ENCODE measurements at places on chromosomes 3 and 15. TPM values are rescaled to one million over a fixed set of nuclear protein-coding genes. Genes with fewer than 3 reads are reported as not detected.
A peak's percentile ranks its signal among the peaks of the same experiment; 100 is the strongest.

PPM1L gene
- total RNA-seq: 12.1 TPM

KY gene
- total RNA-seq: not detected

XCR1 gene
- not detected for total RNA-seq

DCLK3 gene
- total RNA-seq: 0.07 TPM

CD86 gene
- total RNA-seq: 0.33 TPM

DAZL gene
- total RNA-seq: not detected

SEC62 gene
- 104 TPM for total RNA-seq

CORO2B gene
- 1.00 TPM for total RNA-seq

GNAT1 gene
- total RNA-seq: 0.27 TPM

SPATA12 gene
- not detected for total RNA-seq

DNA sequence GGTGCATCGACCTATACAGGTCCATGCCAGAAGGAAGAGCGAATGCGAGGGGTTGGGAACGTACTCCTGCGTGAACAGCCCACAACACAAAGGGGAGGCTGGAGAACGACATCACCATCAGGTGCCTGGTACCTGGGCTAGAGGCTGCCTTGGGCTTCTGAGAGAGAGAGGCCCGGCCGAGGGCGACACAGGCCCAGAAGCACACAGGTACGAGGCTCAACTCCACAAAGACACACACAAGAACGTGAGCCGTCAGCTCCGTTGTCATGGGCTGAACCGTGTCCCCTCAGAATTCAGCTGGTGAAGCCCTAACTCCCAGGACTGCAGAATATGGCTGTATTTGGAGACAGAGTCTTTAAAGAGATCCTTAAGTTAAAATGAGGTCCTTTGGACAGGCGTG, 134.3 kb downstream of the ATP10A start:
- DNase-seq: no peak
- no peak overlapping the region for H3K27ac ChIP-seq
- no peaks in the 10 kb centered on the region for H3K4me1 ChIP-seq
- H3K27me3 ChIP-seq: peaks cover 7% of the 10 kb centered on the region

GRCh38 chr3:34683851-34684250, 885.4 kb downstream of the PDCD6IP start:
- H3K27ac ChIP-seq: no peak overlapping the region
- DNase-seq: peak; percentile 80
- H3K4me1 ChIP-seq: peaks cover 5% of the 10 kb centered on the region
- no peak overlapping the region for H3K4me3 ChIP-seq

DNA sequence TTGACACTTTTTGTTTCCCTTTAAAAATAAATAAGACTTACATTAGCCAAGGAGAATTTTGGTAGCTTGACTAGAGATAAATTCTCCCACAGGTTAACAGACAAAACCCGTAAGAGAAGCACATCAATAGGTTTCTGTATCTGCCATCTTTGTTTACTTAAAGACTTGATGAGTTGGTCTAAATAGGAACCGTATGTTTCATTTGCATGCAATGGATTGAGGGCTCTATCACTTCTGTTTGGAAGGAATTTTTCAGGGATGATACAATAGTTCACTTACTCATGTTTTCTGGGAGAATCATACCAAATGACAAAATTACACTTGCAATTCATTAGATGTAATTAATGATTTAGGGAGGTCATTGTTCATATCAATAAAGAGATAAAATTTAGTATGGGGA, 631.5 kb upstream of the NR2F2 start:
- no peaks in the 10 kb centered on the region for H3K4me1 ChIP-seq
- no peak for DNase-seq
- H3K4me3 ChIP-seq: no peak overlapping the region
- peaks cover 26% of the 10 kb centered on the region for H3K36me3 ChIP-seq
- no peak overlapping the region for H3K27ac ChIP-seq
- no peaks in the 10 kb centered on the region for H3K27me3 ChIP-seq

GRCh38 chr15:68646696-68647095, 67.9 kb downstream of the CORO2B start:
- peaks cover 7% of the 10 kb centered on the region for H3K27me3 ChIP-seq
- no peak overlapping the region for H3K27ac ChIP-seq
- DNase-seq: no peak
- no peak overlapping the region for H3K4me3 ChIP-seq
- no peaks in the 10 kb centered on the region for H3K36me3 ChIP-seq
- peaks cover 5% of the 10 kb centered on the region for H3K4me1 ChIP-seq

DNA sequence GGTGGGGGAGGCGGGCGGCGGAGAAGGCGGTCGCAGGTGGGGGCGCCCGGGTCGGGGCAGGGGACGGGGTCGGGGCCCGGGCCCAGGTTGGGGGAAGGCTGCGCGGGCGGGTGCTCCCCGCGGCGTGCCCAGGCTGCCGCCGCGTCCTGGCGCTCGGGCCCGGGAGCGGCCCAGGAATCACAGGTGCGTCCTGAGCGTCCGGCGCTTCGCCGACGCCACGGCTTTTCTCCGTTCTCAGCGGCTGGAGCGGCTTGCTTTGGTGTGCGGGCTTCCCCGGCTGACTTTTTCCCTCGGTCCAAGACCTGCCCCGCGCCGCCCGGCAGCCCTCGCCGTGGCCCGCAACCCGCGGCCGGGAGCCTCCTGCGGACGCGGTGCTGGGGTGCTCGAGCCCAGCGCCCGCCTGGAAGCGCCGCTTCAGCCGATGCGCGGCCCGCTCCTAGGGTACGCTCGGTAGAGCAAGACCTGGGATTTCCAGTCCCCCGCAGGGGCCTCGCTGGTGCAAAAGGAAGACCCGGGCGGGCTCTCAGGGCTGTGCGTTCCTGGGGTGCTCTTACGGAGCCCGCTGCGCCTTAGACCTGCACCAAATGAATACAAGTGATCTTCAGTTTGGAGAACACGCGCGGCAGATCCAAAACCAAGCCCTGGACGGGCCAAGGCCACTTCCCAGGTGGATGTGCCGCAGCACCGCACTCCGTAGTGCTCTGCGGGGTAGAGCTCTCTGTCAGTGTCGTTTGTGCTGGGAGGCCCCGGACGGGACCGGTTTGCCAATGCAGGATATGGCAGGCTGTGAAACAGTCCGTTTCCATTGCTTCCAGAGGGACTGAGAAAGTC, 639 bp downstream of the NIPA1 start:
- peaks cover 5% of the 10 kb centered on the region for H3K36me3 ChIP-seq
- peaks cover 6% of the 10 kb centered on the region for H3K4me1 ChIP-seq
- H3K27ac ChIP-seq: peak overlapping the region; percentile 66

- no peak overlapping the region for H3K27ac ChIP-seq
- no peaks in the 10 kb centered on the region for H3K27me3 ChIP-seq
- peaks cover 17% of the 10 kb centered on the region for H3K4me1 ChIP-seq
- no peaks in the 10 kb centered on the region for H3K36me3 ChIP-seq
- no peak for DNase-seq
Observed at GRCh38 chr3:30747771-30748281, 141.4 kb downstream of the TGFBR2 start.

- no peaks in the 10 kb centered on the region for H3K27me3 ChIP-seq
- no peaks in the 10 kb centered on the region for H3K36me3 ChIP-seq
- H3K27ac ChIP-seq: no peak overlapping the region
- DNase-seq: no peak
- H3K4me3 ChIP-seq: no peak overlapping the region
Observed at GRCh38 chr15:65042776-65043327, 2.3 kb upstream of the SLC51B start.

- peaks cover 4% of the 10 kb centered on the region for H3K36me3 ChIP-seq
- H3K4me1 ChIP-seq: peaks cover 16% of the 10 kb centered on the region
- no peaks in the 10 kb centered on the region for H3K27me3 ChIP-seq
Observed at GRCh38 chr3:113166719-113167492, 44.5 kb upstream of the BOC start.

- no peak for DNase-seq
- peaks cover 14% of the 10 kb centered on the region for H3K27me3 ChIP-seq
- no peak overlapping the region for H3K27ac ChIP-seq
- H3K4me1 ChIP-seq: no peaks in the 10 kb centered on the region
- no peak overlapping the region for H3K4me3 ChIP-seq
Observed at GRCh38 chr3:148266341-148266740, 431.4 kb upstream of the AGTR1 start.

DNA sequence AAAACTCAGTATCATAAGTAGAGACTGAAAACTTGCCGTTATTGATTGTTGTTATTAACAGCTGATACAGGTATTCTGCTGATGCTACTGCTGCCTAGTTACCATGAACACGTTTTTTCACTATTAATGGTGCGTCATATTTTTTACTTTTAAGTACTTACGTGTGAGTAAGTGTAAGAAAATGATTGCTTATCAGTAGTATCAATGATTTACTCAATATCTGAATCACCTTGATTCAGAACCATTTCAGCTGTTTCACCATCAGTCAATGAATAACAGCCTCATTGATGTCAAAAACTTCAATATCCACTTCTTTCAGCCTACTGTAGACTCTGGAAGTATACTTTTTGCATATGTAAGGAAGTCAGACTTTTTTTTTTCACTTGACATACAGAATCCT, 4.7 kb downstream of the CCR8 start:
- no peaks in the 10 kb centered on the region for H3K4me1 ChIP-seq
- peaks cover 4% of the 10 kb centered on the region for H3K27me3 ChIP-seq
- H3K4me3 ChIP-seq: no peak overlapping the region
- no peak overlapping the region for H3K27ac ChIP-seq
- DNase-seq: no peak

- peak within 1 kb of the TSS; percentile 12 for H3K27ac ChIP-seq
- H3K4me1 ChIP-seq: peaks cover 14% of the 10 kb centered on the region
- H3K27me3 ChIP-seq: peaks cover 39% of the 10 kb centered on the region
- H3K4me3 ChIP-seq: peak within 1 kb of the TSS; percentile 70
- H3K36me3 ChIP-seq: no peaks in the 10 kb centered on the region
- DNase-seq: peak; percentile 62
Observed at GRCh38 chr3:38039101-38039898, at the start of gene DLEC1. Gene DLEC1 (plus strand): TSS chr3:38039208. CDS start chr3:38039226, 18 bp downstream.

- no peak for DNase-seq
- H3K27ac ChIP-seq: no peak overlapping the region
- peaks cover 6% of the 10 kb centered on the region for H3K4me1 ChIP-seq
Observed at GRCh38 chr3:61371123-61371522, 119.9 kb upstream of the FHIT start.
